ENCODE measurements at places on chromosomes 3 and 15.
A peak's percentile ranks its signal among the peaks of the same experiment; 100 is the strongest.

- no peak for DNase-seq
These were observed 107.2 kb downstream of the ARPP21 start for GRCh38 chr3:35746492-35746891.

GRCh38 chr3:145798696-145799537, 362.1 kb downstream of the PLOD2 start:
- no peak for DNase-seq

GRCh38 chr15:90857337-90857736, 11.1 kb upstream of the FURIN start:
- no peak for DNase-seq

DNA sequence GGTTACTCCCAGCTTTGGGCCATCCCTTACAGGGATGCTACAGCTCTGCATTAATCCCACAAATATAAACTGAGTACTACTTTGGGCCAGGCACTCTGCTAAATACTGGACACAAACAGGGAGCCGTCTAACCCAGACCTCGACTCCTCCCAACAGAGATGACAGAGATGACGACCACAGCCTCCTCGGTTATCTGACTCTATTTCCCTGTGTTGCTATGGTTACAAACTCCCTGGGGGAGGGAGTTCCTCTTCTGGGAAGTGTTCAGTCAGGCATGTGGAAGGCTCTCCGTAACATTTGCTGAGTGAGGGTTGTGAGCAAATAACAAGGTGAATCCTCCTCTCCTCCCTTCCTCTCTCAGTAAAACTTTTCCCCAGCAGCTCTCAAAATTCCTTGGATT, 6.7 kb upstream of the CMTM7 start:
- DNase-seq: no peak

DNA sequence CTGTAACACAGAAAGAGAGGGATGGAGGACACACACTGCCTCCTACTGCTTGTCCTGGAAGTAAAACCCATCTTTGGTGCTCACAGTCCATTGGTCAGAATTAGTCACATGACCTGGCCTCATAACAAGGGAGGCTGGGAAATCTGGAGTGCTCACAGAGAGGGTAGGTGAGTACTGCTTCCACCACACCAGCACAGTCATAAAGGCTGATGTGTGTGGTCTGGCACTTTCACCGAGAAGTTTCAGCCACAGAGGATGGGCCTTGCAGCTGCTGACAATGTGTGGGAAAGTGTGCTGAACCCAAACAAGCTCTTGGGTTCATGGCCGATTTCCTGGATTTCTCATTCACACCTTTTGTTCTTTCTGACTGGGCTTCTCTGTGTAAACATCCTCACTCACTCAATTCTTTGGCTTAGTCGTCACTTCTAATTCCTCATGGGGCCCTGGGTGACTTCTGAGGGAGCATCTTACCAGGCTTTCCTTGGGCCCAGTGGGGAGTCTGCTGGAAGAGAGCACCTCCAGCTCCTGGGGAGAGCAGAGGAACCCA, 100.7 kb downstream of the ASB7 start:
- peak; percentile 92 for DNase-seq

Data from skeletal muscle cell (primary cell).